ENCODE measurements at places on chromosomes 3 and 15. TPM values are rescaled to one million over a fixed set of nuclear protein-coding genes. Genes with fewer than 3 reads are reported as not detected.

DNA sequence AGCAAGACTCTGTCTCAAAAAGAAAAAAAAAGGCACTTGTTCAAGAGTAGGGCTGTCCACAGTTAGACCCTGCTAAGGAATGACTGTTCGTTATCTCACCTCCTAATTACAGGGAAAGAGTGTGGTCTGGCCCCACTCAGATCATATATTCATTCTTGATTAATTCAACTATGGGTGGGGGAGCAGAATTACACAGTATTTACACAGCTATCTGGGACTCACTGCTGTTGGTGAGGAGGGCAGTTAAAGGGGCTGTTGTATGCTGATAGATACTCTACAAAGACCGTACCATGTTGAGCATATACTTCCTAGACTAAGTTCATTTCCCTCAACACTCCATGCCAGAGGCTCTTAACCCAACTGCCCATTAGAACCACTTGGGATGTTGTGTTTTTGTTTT, 3.8 kb upstream of the ZNF620 start:
- DNase-seq: no peak

- no peak for DNase-seq
Observed at GRCh38 chr3:183966361-183966791, 51.3 kb downstream of the ABCC5 start.

Gene TNFSF10
- 12.7 TPM for total RNA-seq

Gene GATM
- 170 TPM for total RNA-seq

All from ovary (tissue), 10 donors.